Fibroblast of the aortic adventitia (primary cell): ENCODE measurements at places on chromosomes 12 and 14.

GRCh38 chr14:76086636-76087035, 65.1 kb upstream of the GPATCH2L start:
- no peak for DNase-seq

DNA sequence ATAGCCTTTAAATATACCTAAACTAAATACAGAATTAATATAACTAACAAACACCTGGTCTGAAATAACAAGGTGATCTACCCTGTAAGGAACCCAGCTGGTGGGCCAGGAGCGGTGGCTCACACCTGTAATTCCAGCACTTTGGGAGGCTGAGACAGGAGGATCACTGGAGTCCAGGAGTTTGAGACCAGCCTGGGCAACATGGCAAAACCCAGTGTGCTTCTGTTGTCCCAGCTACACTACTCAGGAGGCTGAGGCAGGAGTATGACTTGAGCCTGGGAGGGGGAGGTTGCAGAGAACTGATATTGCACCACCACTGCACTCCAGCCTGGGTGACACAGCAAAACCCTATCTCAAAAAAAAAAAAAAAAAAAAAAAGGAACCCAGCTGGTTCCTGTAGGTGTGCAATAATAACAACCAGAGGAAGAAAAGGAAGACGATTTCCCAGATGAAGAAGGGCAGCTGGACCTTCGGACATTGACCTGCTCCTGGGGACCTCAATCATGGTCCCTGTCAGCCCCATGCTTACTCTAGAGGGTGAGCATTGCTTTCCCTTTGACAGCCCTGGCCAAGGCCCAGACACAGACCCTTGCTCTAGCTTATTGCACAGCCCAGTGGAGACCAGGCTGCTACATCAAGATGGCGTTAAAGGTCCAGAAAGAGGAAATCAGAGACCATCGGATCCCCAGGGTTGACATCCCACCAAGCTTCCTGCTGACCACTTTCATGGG, 5.4 kb downstream of the FOS start:
- DNase-seq: peak; percentile 58

GRCh38 chr12:30696103-30696408, 387 bp upstream of the IPO8 start:
- DNase-seq: no peak

GRCh38 chr14:80519002-80519401, 307.7 kb upstream of the DIO2 start:
- no peak for DNase-seq

DNA sequence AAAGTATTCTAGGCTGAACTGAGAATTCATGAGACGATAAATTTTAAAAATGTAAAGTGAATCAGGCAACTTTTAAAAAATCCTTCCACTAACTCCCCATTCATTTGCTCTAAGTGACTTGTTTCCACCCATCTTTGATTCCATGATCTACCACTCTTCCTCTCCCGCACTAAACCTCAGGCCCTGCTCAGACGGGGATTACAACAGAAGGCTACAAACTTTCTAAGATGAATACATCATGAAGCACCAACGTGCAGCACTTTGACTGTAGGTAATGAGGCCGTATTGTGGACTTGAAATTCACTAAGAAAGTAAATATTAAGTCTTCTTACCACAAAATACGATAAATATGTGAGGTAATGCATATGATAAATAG, 30.0 kb downstream of the TMEM132D start:
- no peak for DNase-seq

- DNase-seq: peak; percentile 10
Measured at GRCh38 chr14:31336646-31337045, 83.7 kb downstream of the HEATR5A start.
